NCI-H446 treated with DMSO at 0.1 percent for 48 hours (cell line): ENCODE measurements at places on chromosomes 1 and 21.

GRCh38 chr1:31944205-31945089, 6.3 kb upstream of the PTP4A2 start:
- no peak for DNase-seq

GRCh38 chr1:112881742-112882127, 74.3 kb downstream of the SLC16A1 start:
- no peak for DNase-seq

GRCh38 chr21:19914028-19914427, 1084.2 kb upstream of the NCAM2 start:
- no peak for DNase-seq

- no peak for DNase-seq
Observed at GRCh38 chr1:15957221-15958095, 18.4 kb downstream of the ZBTB17 start.

DNA sequence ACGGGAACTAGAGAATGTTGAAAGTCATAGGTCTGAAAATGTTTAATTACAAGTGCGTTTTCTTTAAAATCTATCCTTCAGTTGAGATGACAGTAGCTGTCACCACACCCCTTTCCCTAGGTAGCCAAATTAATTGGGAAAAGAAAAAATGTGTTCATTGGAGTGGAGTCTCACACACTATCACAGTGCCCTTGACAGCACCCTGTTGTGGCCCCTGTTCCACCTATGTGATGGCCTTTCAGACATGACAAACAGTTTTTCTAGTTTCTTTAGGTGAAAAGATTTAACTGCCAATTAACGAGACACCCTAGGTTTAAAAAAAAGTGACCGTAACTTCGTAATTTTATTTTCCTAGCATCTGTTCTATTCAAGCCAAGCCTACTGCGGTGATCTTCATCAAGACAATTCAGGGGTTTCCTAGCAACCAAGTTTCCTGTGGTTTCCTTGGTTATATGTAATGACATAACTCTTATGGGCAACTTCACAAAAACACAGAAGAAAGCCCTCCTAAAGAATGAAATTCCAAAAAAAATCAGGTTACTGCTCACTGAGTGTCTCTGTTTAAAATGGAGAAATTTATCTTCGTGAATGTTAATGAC, 298.3 kb downstream of the PDE4B start:
- no peak for DNase-seq

GRCh38 chr1:235597867-235598553, 51.6 kb downstream of the GNG4 start:
- DNase-seq = no peak

GRCh38 chr1:54485416-54485815, 62.6 kb upstream of the ACOT11 start:
- no peak for DNase-seq
